ENCODE measurements at places on chromosomes 12 and 14.

DNA sequence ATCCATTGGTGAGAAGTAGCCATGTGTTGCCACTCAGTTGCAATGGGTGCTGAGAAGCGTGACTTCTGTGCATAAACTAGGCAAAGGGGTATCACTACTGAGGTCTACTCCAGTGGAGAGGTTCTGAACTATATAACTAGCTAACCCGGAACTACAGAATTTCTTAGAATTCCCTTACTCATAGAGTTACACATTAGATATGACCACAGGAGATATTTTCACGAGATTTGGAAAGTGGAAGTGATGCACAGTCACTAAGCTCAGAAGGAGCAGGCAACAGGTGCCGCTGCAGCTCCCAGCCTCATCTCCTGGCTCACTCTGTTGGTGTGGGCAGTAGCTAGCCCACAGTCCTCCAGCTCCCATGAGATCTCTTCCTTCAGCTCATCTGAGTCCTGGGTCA is 136.6 kb downstream of the SSPN start:
- no peak for DNase-seq

DNA sequence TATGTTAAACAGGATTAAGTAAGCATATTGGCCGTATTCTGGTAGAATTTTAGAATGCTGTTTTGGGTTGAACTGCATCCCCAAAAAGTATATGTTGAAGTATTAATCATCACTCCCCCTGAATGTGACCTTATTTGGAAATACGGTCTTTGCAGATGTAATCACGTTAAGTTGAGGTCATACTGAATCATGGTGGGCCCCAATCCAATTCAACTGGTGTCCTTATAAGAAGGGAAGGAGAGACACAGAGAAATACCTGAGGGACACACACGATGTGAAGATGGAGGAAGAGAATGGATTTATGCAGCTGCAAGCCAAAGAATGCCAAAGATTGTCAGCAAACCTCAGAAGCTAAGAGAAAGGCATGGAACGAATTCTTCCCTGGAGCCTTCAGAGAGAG is 268.6 kb downstream of the ITPR2 start:
- DNase-seq = no peak

DNA sequence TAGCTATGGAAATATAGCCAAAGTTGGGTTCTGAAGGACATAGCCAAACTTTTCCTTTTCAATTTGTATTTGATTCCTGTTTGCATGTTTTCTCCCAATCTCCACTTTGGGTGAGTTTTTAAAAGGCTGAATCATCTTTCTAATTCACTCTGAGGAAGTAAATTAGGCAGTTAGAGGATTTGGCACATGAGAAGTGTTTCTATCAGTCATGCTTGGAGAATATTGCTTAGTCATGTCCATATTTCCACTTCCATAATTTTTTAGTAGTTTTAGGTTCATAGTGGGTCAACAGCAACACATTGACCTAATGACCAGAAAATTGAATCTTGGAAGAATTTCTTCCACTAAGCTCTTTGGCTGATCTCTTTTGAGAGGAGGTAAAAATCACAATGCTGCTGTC is 21.8 kb downstream of the IRAK3 start:
- no peak for DNase-seq

- no peak for DNase-seq
These were observed 2.9 kb upstream of the TSFM start for GRCh38 chr12:57779736-57780135.

- DNase-seq = no peak
These were observed 652.5 kb downstream of the C12orf50 start for GRCh38 chr12:87376722-87377121.

DNA sequence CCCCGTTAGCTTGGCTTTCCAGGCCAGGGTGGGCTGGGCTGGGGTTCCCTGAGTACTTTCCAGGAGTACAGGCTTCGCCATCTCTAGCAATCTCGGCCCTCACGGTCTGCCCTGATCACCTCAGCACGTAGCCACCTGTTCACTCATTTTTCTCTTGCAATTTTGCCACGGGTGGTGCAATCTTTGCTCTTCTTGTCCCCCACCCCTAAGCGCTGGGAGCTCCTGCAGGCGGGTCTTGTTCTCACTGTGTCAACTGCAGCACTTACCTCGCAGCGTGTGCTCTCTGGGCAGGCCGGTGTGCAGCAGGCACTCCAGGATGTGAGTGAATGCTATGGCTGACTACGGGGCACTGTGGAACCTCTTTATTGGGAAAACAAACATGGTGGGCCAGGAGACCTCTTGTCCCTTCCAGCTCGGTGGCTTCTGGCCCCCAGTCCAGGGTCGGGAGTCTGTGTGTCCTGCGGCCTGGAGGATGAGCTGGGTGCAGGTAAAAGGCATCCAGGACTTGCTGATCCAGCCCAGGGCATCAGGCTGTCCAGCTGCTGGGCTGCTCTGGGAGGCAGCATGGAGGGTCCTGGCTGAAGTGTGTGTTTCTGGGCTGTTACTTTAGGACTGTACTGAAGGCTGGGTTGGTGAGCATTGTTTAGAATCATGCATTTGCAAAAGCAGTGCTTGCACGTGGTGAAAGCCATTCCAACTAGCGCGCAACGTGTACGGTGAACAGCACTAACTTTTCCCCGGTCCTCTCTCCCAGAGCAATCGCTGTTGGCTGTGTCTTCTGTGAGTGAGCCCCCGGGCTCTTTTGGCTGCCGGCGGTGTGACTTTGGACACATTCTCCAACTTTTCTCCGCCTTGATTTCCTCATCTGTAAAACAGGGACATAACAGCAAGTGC is 1.5 kb upstream of the ULK1 start:
- DNase-seq = no peak

DNA sequence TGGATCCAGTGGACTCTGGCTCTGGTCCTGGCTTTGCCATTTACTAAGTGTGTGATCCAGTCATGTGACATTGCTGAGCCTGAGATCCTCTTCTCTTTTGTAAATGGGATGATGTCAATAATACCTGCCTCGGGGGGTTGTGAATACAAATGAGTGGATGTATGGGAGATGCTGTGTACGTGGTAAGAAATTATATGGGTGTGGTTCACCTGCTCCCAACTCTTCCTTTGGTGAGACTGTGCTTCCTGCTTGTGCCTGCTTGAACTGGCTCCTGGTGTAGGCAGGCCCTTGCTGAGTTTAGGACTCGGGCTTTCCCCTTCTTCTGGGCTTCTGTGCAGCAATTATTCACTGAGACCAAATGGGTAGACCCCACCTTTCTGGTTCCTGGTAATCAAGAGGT is 189.5 kb upstream of the FRMD6 start:
- DNase-seq = no peak

GRCh38 chr12:89216211-89216952 is 135.9 kb downstream of the DUSP6 start:
- no peak for DNase-seq

GRCh38 chr14:93830753-93831461 is 42.6 kb upstream of the PRIMA1 start:
- no peak for DNase-seq
